Naive thymus-derived CD4-positive, alpha-beta T cell (primary cell): ENCODE measurements at places on chromosomes 7 and 10. TPM values are rescaled to one million over a fixed set of nuclear protein-coding genes. Genes with fewer than 3 reads are reported as not detected.

CNNM1 gene
- 0.12 TPM for polyA plus RNA-seq

DYNC1I1 gene
- polyA plus RNA-seq: not detected

CHN2 gene
- polyA plus RNA-seq: 0.98 TPM

CABCOCO1 gene
- polyA plus RNA-seq: not detected

EPO gene
- polyA plus RNA-seq: not detected

ZPBP gene
- polyA plus RNA-seq: not detected

CDC14C gene
- polyA plus RNA-seq: not detected

COBL gene
- not detected for polyA plus RNA-seq

ABCC2 gene
- 0.95 TPM for polyA plus RNA-seq
